Neural progenitor cell (in vitro differentiated cells): ENCODE measurements at places on chromosomes 3 and 15. TPM values are rescaled to one million over a fixed set of nuclear protein-coding genes. Genes with fewer than 3 reads are reported as not detected.

DNA sequence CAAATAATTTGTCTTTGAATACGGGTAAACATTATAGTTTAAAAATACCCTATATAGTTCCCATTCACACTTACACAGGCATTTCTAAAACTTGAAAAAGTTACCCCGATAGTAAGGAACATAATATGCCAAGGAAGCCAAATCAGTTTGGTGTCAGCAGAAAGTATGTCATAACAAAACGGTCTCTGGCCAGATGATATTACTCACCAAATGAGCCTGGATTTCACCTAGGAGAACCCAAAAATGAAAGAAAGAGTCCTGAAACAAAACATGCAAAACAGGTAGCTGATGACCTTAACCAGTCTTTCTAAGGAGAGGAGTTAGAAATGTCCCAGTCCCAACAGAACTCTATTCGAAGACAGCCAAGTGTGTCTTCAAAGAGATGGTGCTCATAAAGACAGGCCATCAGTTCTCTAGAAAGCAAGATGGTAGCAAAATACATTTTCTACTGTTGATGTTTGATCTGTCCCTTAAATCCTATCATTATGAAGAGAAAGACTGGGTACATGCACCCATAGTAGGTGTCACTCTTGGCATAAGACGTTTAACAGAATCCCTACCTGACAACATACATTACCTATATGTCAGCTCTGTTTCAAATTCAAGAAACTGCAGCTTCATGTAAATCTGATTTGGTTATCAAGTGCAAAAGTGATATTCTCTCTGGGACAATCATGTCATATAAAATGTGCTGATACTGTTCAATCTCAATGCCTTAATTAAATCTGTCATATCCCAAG lies 942.5 kb downstream of the ROBO1 start:
- no peak for DNase-seq

DNA sequence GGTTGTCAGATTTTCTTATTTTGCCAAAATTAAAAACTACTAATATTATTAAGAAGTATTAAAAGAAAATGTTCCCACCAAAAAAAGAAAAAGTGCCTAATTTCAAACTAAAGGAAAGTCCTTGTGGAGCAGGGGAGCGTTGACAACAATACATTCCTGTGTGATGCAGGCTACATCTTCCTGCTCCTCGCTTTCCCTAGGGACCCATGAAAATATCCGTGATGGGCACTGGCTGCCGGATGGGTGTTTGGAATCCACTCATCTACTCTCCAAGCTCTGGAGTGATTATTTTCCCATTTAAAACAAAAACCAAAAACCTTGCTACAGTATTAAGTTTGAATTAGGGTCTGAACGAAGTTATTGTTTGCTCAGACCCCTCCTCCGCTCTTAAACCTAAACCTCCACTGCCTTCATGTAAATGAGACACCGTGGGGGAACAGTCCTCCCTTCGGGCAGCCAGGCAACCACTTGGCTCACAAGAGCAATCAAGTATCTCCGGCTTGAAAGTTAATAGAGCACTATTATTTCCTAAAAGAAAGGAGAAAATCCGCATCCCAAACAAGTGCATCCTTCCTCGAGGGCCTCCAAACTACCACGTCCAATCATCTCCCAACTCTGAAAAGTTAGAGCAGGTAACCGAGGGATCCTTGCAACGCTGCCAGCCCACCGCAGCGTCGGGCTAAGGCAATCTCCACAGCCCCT lies 1.5 kb downstream of the ITGB5 start:
- DNase-seq: peak; percentile 46

DNA sequence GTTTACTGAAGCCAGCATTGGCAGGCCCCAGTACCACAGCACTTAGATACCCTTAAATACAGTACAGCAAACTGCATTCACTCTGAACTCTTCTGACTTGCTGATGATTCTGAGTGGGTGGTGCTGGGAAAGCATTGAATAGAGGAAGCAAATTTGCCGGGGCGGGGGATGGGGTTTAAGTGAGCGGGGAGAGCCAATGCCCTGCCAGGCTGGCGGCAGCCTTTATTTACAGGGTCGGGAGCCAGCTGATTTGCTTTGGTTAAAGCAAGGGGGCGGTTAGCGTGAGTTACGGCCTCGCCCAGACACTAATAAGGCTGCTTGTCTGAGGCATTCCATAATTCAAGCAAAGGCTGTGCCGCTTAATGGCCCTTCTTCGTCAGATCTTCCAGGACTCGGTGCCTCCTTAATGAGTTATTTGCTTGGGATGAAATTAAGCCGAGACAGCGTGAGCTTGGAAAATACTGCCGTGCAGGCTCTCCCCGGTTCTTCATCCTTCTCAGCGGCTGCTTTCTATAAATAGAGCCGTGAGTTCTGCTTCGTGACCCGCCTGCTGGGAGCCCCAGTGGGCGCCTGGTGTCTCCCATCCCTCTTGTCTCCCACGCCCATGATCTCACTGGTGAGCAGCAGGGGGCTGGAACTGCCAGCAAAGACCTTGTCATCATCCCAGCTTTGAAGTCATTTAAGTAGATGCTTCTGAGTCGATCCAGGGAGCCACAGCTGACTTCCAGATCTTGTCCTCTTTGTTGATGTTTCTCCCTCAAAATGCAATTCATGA lies 25.8 kb downstream of the SPSB4 start:
- peak; percentile 75 for DNase-seq

The KIF23 gene
- 115 and 193 TPM in 2 replicates for total RNA-seq

DNA sequence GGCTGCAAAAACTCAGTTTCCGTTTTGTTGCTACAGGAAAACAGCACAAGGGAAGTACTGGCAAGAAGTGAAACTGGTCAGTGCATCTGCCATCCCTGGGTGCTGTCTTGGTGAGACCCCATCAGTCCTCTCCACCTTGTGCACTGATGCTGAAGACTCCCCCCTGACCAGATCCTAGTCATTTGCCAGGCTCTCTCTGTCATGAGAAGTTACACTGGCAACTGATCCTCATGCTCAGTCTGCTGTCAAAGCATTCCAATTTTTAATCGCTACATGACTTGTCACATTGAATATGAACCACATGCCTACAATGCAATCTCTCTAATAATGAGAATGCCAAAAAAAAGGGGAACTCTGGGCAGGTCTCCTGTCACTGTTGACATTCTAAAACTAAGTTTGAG lies 296.5 kb downstream of the ZIC1 start:
- no peak for DNase-seq

GRCh38 chr3:195416795-195417194 lies 26.0 kb downstream of the ACAP2 start:
- no peak for DNase-seq

DNA sequence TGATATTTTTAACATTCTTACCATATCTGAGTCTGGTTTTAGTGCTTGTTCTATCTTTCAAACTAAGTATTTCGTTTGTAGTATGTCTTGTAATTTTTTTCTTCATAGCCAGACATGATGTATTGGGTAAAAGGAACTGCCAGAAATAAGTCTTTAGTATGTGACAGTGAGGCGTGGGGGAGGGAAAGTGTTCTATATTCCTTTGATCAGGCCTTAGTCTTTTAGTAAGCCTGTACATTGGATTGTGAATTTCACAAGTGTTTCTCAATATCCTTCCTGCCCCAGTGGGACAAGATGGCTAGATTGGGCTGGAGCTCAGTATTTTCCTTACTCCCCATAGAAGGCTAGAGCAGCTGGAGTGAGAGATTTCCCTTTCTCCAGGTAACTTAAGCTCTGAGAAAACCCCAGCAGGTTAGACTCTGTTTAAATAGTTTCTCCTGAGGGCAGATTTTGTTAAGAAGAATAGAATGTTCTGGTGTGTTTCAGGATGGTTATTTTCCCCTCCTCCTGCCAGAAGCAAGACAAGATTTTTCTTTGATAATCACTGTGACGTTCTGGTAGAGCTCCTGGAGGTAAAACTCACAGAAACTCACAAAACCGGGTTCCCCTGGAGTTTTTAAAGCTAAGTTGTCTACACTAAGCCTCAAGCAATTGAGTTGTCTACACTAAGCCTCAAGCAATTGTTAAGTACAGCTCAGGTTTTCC lies 140.7 kb upstream of the ARPP21 start:
- no peak for DNase-seq

The NPAP1 gene
- 0.06 TPM in 1 of 2 replicates, not detected in the other for total RNA-seq

The REC114 gene
- total RNA-seq: not detected in 2 replicates

The TMEM212 gene
- not detected in 2 replicates for total RNA-seq

DNA sequence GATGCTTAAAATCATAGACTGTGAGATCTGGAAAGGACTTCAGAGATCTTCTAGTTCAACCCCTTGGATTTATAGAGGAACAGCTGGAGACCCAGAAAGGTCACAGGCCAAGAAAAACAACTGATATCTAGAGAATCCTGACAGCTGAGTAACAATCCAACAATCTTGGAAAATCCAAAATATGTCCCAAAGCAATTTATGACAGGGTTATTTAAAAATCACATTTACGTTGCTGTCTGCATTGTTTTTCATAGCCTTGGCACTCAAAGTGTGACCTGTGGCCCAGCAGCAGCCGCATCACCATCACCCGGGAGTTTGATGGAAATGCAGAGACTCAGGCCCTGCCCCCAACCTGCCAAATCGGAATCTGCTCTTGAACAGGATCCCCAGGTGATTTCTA lies 78.8 kb downstream of the FBN1 start:
- DNase-seq: no peak

GRCh38 chr15:63501256-63502089 lies 2.9 kb upstream of the USP3 start:
- DNase-seq: peak; percentile 48

- no peak for DNase-seq
Observed at GRCh38 chr15:59360896-59361295, 11.8 kb downstream of the MYO1E start.

- DNase-seq: no peak
Observed at GRCh38 chr3:25532431-25533162, 104.5 kb downstream of the RARB start.

The SV2B gene
- total RNA-seq: 0.02 and 0.19 TPM in 2 replicates

DNA sequence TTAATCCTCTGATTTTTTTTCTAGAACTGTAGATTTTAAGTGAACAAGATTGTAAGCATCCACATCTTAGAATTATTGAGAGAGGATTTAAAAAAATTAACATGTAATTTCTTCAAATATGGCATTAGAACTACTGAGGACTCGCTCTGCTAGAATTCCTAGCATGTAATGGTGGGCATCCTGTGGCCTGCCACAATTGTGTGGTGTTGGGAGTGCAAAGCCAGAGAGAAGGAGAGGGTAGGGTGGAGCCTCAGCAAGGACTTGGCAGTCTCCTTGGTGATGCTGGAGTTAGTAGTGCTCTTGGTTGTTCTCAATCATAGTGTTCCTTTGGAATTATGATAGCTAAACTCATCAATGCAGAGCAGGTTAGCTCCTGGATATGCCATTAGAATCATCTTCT lies 443.9 kb upstream of the TBL1XR1 start:
- no peak for DNase-seq

The CTXND1 gene
- not detected in 2 replicates for total RNA-seq

DNA sequence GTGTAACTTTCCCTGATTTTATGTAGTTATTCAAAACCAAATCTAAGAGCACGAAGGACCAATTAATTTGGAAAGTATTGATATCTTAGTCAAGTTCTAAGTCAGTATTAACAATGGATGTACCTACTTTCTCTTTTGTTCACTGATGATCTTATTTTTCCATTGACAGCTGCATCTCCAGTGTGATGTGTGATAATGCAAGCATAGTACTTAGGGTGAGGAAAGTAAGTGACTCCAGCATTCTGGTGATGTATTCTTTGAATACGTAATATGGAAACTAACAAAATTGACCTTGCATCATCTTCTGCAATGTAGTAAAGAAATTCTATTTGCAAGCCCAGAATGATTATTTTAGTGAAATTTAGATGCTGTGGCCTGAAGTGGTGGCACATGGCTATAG lies 22.4 kb downstream of the FBXW12 start:
- DNase-seq: no peak

DNA sequence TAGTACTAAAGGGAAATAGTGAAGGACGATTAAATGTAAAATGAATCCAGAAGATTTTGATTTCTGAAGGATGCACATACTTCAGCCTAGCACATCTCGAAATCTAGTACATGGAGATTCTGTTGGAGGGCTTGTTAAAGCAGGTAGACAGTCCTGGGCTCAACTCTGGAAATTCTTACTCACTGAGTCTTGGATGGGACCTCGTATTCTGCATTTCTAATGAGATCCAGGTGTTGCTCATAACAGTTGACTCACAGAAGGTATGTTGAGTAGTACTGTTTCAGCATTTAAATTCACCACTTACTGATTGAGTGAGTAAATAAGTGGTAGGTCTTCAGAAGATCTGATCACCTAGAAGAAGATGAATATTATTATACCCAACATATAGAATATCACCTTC lies 623.4 kb upstream of the SGO1 start:
- DNase-seq: no peak

The GHSR gene
- total RNA-seq: not detected in 2 replicates

GRCh38 chr3:171965067-171965712 lies 74.2 kb upstream of the FNDC3B start:
- no peak for DNase-seq

- no peak for DNase-seq
Observed at GRCh38 chr3:171156401-171157010, 130.0 kb upstream of the SLC2A2 start.

The ZMYND10 gene
- total RNA-seq: 0.37 and 1.7 TPM in 2 replicates

DNA sequence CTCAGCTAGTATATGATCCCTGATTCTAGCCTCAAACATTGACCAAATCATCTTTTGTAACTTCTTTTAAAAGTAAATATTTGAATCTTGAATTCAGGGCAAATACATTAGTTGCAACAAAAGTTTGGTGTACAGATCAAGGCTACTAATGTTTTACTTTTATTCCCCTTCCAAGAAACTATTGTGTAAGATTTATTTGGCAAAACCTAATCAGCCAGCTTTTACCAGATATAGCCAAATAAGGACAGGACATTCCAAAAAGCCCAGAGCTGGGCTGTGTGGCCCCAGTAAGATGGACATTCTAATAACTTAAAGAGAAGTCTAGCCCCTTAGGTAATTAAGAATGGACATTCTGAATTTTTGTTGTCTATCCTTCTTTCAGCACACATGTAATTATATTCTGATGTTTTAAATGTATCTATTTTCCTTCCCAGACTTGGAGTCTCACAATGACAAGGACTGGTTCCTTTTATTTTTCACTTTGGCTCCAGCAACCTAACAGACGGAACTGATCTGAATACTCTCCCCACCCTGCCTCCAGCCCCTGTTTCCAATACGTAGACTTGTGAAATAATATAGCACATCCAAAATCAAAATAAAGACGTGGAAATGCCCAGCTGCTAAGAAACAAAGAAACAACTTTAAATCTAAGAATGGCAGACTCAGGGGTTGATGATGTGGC lies 48.1 kb downstream of the STARD5 start:
- DNase-seq: no peak

The THUMPD3 gene
- total RNA-seq: 20.5 and 23.9 TPM in 2 replicates

The GOLGA6A gene
- 0.04 and 0.59 TPM in 2 replicates for total RNA-seq

DNA sequence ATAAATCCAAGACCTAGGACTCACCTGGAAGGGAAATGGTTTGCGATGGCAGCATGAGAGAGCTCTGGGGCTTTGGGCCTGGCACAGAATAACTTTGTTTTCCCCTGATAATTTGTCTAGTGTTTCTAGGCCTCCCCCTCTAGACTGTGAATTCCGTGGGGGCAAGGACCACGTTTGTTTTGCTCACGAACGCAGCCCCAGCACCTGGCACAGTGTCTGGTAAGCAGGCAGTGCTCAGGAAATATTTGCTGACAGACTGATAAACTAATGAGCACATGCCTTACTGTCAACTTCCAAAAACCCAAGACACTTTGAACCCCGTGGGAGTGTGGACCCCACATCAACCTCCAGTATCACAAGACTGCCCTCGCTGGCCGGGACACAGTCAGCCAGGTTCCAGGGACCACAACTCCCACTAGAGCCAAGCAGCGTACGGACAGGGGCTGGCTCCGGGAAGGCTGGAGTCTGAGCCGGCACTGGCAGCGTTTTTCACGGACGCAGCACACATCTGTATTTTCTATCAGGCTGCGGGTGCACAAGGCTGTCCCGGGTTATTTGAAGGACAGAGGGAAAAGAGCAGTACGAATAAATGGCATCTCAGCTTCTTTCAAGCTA lies 146.5 kb downstream of the XXYLT1 start:
- no peak for DNase-seq
